ENCODE measurements at places on chromosomes 7 and 10.

DNA sequence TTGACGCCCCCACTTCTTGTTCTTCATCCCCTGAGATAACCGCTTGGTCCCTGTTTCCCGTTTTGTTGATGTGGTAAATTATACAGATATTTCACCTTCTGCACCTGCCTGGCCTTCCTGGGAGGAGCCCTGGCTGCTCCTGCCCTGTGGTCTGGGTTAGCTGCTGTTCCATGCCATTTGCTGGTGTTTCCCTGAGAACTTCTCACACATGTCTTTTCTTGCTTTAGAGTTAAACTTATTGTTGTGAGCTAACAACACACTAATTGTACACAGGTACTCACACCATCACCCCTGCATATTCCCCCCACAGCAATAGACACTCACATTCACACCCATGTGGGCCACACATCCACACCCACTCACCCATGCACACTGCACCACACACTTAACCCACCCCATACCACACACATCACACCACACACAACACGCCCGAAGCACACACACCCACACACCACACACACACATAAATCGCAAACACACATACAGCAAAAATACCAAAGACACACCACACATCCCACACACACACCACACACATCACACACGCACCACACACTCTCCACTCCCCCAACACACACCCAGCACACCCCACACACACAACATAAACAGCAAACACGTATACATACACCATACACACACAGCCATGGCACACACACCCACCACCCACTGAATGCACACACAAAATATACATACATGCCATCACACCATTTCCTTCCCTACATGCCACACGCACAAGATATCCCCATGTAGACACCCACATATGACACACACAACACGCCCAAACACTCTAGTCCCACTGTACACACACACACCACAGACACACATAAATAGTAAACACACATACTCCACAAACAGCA lies 19.4 kb upstream of the ANTXRL start:
- DNase-seq, result no peak

- DNase-seq, result no peak
Observed at GRCh38 chr10:36026081-36026480, 384.0 kb upstream of the FZD8 start.

DNA sequence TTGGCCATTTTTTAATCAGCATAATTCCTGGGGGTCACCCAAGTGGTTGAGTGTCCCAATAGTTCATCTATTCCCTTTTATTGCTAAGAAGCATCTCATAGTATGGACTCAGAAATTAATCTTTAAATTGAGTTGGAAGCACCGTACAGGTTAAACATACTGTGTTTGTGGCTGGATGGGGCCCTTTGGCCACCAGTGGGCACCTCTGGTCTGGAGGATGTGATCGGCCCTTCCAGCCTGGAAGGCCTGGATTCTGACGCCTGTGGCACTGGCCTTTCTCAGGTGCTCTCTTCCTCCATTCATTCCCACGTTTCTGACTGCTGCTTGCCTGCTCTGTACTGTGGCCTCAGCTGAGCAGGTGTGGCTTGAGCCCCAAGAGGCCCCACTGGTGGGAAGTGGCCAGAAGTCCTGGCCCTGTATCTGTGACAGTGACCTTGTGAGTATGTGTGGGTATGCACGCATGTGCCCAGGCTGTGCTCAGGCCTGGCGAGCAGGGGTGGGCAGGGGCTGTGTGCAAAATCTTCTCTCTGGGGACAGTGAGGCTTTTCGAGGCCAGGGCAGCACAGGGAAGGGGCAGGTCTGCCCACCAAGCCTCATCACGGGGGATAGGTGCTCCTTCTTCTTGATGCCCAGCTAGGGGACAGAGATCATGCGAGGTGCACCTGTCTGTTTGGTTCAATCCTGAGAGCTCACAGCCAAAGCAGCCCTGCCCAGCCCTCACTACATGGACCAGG lies 30.1 kb downstream of the LDB3 start:
- no peak for DNase-seq

DNA sequence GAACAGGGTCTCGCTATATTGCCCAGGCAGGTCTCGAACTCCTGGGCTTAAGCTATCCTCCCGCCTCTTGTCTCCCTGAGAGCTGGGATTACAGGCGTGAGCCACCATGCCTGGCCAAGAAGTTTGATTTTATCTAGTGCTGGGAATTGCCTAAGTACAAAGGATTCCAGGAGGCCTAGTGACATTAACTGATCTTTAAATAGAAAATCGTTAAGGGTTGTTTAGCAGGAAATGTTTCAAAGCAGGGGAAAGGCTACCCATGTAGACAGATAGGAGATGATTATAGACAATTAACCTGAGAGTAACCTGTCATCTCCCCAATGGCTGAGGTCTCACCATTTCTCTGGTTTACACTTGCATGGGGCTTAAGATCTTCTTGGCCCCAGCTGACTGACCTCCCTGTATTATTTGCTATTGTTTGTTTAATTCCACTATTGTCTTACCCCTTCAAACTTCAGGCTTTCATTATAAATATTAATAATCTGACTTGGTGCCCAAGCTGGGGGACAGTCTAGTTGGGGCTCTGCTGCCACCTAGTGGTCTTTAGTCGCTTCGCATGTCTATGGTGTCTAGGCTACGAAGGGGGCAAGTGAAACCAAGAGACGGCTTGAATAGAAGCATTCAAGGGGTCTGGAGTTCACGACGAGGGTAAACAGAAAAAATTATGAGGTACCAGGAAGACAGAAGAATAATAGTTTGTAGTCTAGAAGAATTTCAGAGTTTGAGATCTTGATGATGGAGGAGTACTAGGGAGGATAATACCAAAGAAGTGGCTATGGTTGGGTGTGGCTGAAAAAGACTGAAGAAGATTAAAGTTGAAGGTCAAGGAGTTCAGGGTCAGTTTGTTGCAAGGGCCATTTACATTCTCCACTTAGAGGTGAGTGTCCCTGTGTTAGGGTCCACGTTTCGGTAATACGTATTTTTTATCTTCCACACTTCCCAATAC lies 40.4 kb upstream of the BPGM start:
- DNase-seq, result peak; percentile 14

GRCh38 chr10:79933961-79934360 lies 14.9 kb downstream of the SFTPD start:
- DNase-seq, result no peak

GRCh38 chr7:30172451-30172850 lies 37.7 kb downstream of the MTURN start:
- DNase-seq, result no peak

DNA sequence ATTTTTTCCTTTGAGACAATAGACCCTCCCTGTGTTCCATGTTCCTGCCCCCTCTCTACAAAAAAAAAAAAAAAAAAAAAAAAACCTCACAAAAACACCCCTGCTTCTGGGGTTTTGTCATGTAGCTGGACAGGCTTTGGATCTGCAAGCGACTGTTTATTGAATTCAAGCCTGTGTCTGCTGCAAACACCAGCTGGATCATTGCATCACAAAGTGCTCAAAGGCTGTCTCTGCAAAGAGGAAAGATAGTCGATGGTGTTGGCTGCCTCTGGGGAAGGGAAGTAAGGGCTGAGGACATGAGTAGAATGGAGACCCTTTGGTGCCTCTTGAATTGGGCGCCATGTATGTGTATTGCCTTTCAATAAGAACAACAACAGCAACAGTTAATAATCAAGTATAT lies 471.2 kb downstream of the PLXNA4 start:
- no peak for DNase-seq

DNA sequence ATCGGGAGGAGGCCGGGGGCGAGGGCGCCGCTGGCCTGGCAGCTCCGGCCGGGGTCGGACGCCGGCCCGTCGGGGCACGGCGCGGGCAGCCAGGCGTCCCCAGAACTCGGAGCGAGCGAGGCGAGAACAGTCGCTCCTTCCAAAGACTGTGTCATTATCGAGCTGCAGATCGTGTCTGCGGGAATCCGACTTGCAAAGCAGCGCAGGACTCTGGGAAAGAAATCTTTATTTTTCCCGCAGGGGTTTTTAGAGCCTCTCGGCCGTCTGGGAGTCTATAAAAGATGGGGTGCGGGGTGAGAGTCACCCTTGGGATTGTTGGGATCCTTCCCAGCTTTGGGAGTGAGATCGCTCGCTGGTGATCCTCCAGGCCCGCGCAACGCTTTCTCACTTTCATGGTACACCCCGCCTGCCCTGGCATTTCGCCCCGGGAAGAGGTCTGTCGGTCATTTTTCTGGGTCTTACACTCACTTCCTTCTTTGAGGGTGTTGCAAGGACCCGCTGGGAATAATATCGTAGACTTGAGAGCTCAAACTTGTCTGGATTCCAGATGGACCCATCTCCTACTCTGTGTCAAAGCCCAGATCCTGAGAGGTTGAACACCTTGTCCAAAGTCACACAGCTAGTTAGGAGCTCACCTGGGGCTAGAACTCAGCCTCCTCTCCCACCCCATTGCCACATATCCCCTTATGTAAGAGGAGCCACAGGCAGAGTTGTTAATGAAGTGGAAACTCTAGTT lies 1.0 kb downstream of the UBTD1 start:
- DNase-seq, result no peak

DNA sequence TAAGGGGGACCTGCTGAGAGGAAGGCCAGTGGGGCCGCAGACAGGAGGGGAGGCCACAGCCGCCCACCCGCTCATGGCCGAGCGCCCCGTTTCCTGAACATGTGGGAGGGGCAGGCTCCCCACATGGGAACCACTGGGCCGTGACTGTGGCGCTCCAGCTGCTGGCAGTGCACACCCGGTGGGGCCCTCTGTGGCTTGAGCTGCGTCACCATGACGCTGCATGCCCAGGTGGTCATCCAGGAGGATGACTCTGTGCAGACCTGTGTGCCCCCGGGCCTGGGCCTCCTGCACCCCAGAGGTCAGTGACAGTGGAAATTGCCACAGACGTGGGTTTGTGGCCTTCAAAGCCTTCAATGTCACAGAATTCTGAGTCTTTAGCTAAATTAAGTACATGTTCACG lies 85.1 kb downstream of the MGMT start:
- no peak for DNase-seq

DNA sequence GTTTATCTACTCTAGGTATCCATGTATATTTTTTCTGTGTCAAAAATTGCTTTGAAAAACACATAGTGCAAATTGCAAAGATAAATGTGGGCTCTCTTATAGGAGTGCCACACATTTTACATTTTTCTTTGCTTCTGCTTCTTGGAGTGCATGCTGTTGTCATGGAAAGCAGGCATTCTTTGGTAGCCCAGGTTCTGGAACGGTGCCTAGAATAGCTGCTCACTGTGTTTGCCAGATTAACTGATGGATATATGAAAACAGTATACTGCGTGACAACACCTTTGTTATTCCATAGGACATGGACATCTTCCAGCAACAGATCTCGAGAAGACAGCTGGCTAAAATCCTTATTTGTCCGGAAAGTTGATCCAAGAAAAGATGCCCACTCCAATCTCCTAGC lies 13.4 kb downstream of the NIPSNAP2 start:
- no peak for DNase-seq

GRCh38 chr10:24906372-24906771 lies 46.0 kb downstream of the PRTFDC1 start:
- no peak for DNase-seq

DNA sequence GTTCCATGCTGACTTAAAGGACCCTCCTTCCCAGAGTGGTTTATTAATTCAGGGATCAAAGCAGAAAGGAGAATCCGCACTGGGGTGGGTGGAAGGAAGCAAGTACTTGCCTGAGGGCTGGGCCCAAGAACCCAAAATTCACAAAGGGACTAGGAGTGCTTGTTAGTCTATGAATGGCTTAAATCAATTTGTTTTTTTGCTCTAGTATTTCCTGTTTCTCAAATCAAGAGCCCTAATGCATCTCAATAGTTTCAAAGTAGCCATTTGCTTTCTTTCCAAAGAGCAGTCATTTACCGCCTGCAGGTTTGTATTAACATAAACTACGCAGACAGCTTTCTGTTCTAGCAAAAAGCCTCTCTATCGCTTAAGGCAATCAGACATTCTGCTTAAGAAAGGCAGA lies 44.2 kb upstream of the SLC35G1 start:
- no peak for DNase-seq

GRCh38 chr10:3465406-3465891 lies 292.9 kb upstream of the PITRM1 start:
- DNase-seq, result no peak

GRCh38 chr10:3054851-3055199 lies 12.5 kb upstream of the PFKP start:
- DNase-seq, result no peak

GRCh38 chr7:16462431-16462889 lies 3.1 kb downstream of the SOSTDC1 start:
- no peak for DNase-seq

- no peak for DNase-seq
Observed at GRCh38 chr10:116849248-116850057, at the start of gene ENO4. ENO4 (plus strand) TSS chr10:116849499; CDS start chr10:116849567, 68 bp downstream.

DNA sequence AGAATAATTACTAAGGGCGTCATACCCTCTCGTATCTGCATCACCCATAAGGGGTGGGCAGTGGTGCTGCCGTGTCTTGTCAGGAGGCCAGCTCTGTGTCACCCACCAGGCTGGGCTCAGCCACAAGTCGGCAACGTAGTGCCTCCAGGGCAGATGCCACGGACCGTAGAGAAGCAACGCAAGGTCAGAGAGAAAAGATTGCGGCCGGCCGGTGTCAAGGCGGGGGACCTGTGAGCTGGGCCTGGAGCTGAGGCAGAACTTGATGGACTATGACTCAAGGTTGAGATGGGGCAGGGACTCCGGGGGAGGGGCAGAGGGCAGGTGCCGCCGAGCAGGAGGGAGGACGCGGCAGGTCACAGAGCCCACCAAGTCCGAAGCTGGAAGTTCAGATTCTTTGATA lies 29.5 kb downstream of the FOXK1 start:
- DNase-seq, result no peak

DNA sequence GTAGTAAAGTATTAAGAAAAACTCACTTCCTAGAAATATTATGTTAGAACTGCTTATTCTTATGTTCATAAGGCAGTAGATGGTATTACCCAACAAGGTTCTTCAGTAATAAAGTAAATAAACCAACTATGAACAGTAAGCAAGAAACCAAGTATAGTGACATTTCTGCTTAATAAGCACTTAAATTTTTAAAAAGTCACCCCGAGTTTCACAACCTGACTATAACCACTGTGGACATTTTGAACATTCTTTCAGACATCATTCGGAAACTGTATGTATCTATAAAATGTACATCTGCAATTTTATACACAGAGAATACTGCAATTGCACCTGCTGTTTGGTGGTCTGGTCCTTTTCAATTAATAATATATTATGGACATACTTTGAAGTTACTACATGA lies 1073.6 kb downstream of the XPNPEP1 start:
- DNase-seq, result no peak

GRCh38 chr10:132293813-132294520 lies 13.8 kb downstream of the STK32C start:
- no peak for DNase-seq

GRCh38 chr7:44607141-44608068 lies 978 bp downstream of the OGDH start:
- DNase-seq, result no peak
